ENCODE measurements at places on chromosomes 12 and 14.

GRCh38 chr14:93107453-93107852, 8.3 kb downstream of the ITPK1 start:
- DNase-seq, result no peak

DNA sequence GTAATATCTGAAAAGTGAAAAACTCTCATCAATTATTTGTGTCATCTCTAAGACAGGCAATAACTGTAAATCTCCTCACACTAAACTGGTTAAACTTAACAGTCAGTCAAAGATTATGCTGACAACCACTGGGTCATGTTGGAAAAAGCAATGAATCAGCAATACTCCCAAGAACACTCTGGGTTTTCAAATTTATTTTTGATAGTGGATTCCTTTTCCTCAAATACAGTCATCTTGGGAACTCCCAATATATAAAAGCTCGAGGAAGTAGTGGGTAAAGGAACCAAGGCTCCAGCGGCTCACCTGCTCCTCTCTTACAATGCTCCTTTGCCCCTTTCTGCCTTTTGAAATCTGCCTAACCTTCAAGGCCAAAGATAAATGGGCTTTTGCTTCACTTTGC, 70.0 kb downstream of the ARMH4 start:
- DNase-seq, result no peak

DNA sequence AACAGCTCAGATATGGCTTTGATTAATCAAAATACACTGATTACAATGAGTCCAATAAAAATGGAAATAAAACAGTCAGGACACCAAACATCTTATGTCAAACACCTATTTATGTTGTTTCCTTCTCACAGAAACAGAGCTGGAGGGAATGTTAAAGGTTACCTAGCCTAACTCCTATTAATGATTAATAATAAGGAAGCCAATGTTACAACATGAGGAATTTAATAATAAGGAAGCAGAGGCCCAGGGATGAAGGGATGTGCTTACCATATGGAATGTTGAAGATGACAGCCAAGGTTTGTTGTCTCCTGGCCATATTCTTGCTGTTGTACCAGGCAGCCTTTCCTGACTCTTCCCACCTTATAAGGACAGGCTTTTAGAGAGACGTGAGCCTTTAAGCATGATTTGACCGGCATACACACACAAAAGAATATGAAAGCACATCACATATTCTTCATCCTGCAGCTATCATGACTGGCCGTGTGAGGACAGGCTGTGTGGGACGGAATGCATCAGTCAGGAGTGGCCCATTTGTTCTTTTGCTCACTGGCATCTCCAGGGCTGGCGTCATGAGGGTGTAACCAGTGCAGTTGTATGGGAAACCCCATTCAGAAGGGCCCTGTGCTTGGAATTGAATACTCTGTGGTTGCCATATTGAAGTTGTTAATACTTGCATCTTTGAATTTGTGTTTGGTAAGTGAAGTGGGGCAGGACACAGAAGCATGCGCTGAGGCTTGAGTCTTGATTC, 3.1 kb upstream of the GPRC5D start:
- peak; percentile 50 for DNase-seq

DNA sequence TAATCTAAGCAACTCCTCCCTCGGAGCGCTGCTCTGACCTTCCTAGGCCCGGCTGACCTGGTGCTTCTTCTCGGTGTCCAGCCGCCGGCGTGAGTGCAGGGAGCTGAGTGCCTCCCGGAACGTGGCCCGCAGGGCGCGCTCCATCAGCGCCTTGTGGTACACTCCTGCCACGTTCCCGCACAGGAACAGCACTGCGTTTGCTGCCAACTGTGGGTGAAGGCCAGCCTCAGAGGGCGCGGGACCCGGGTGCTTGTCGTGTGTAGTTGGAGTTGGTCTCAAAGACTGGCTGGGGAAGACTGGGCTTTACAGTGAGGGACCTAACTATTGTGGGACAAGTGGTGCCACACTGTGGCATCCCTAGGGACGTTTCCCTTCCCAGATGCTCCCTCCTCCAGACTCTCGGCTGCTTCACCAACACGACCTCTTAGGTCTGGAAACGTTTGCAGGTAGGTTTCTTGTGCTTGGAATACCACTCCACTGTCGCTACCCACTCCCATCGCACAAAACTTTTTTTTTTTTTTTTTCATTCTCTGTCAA, 3.1 kb downstream of the ADCY4 start:
- DNase-seq, result peak; percentile 19

Measured in HT-29 (cell line).